ENCODE measurements at places on chromosomes 13 and 19. TPM values are rescaled to one million over a fixed set of nuclear protein-coding genes. Genes with fewer than 3 reads are reported as not detected.
A peak's percentile ranks its signal among the peaks of the same experiment; 100 is the strongest.

GRCh38 chr19:33214596-33214995 is 11.1 kb downstream of the SLC7A10 start:
- H3K36me3 ChIP-seq = no peaks in the 10 kb centered on the region
- H3K4me3 ChIP-seq = no peak overlapping the region
- no peak for DNase-seq
- no peaks in the 10 kb centered on the region for H3K27me3 ChIP-seq

Gene MEF2B
- total RNA-seq = 6.4 TPM

DNA sequence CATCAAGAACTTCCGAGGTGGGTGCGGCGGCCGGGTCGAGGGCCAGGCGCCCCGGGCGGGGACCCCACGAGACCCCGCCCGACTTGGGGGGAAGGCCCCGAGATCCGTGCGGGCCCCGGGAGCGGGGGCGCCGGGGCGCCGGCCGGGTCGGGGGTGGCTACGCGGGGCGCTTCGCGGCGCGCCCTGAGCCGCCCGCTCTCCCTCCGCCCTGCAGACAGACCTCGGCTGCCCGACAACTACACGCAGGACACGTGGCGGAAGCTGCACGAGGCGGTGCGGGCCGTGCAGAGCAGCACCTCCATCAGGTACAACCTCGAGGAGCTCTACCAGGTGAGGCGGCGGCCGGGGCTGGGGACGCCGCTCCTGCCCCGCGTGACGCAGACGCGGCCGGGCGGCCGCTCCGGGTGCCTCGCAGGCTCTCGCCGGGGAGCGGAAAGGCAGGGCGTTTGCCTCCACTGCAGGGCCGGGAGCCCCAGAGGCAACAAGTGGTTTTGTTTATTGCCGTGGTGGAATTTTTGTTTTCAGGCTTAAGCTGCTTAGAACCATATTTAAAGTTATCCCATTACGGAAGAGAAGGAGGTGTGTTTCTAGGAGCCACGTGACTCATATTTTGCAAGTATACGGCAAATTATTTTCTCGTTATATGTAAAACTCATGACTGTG is 477 bp downstream of the CUL4A start:
- peaks cover 53% of the 10 kb centered on the region for H3K4me1 ChIP-seq
- peak overlapping the region; percentile 58 for H3K4me3 ChIP-seq
- H3K27ac ChIP-seq = peak overlapping the region; percentile 81

DNA sequence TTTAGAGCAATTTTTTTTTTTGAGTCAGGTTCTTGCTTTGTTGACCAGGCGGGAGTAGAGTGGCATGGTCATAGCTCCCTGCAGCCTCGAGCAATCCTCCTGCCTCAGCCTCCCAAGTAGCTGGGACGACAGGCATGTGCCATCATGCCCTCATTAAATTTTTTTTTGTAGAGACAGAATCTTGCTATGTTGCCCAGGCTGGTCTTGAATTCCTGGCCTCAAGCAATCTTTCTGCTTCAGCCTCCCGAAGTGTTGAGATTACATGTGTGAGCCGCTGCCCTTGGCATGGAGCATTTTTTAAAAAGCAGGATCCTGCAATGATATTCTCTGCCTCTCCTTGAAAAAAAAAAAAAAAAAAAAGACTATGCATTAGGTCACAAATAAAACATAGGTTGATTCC is 5.9 kb downstream of the GPR32 start:
- no peaks in the 10 kb centered on the region for H3K36me3 ChIP-seq
- DNase-seq = no peak
- H3K27ac ChIP-seq = no peak overlapping the region
- no peak overlapping the region for H3K4me3 ChIP-seq
- H3K4me1 ChIP-seq = no peaks in the 10 kb centered on the region

- DNase-seq = peak; percentile 53
- H3K4me3 ChIP-seq = peak overlapping the region; percentile 12
- peak overlapping the region; percentile 72 for H3K27ac ChIP-seq
These were observed 3.6 kb upstream of the KCNN4 start for GRCh38 chr19:43784241-43784980.

Measured in naive thymus-derived CD4-positive, alpha-beta T cell (primary cell).